Mammary epithelial cell (primary cell): ENCODE measurements at places on chromosomes 3 and 15. TPM values are rescaled to one million over a fixed set of nuclear protein-coding genes. Genes with fewer than 3 reads are reported as not detected.

- DNase-seq: no peak
Observed at GRCh38 chr3:23217872-23218554, 14.9 kb downstream of the UBE2E2 start.

GRCh38 chr15:80156176-80156720 lies 3.4 kb downstream of the FAH start:
- DNase-seq: no peak

GRCh38 chr3:48588230-48588629 lies 6.9 kb downstream of the COL7A1 start:
- DNase-seq: no peak

DNA sequence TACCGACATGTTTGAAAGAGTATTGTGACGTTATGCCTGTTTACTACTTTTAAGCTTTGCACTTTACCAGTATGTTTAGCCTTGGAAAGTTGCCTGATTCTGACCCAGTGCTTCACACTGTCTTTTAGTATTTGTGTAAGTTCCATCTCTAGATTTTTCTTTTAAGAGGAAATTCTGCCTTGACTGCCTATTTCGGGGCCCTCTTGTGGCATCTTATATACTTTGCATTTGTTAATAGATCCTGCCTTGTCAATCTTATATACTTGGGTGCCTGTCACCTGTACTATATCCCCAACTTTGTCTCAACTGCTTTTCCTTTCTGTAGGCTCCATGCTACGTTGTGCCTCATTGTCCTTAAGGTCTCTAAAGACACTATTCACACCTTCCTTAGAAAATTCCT lies 244.6 kb downstream of the STXBP5L start:
- peak; percentile 4 for DNase-seq

DNA sequence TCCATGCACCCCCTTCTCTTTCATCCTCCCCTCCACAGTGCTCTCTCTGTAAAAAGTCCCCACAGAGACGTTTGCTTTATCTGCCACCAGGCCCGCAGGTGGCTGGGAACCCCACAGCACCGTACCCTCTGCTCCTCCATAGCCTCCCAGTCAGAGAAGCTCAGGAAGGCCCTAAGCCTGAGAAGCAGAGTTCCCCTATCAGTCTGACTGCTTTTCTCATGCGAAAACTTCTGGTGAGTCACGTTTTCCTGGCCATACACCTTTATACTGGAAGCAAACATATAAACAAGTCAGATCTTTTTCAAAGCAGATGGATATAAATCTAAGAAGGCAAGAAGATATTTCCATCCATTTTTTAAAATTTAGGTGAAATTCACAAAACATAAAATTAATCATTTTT lies 51.5 kb upstream of the MEF2A start:
- DNase-seq: no peak

GRCh38 chr3:159765030-159765859 lies 223.4 kb upstream of the IL12A start:
- peak; percentile 98 for DNase-seq

DNA sequence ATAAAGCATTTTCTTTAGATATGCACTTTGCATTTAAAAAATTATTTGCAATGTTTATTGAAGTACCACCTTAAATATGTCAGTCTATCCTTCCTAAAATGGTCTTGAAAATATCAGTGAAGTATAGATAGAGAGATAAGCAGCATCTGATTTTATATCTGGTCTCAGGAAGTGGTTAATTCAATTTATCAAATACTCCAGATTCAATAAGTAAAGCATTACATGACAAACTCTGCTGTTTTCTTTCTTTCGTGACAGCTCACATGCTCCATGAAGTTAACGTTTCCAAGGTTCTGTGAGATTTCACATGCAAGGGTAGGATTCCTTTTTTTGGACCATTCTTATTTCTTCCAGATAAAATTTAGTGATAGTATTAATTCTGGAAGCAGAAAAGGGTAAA lies 775.4 kb upstream of the ROBO1 start:
- no peak for DNase-seq

DNA sequence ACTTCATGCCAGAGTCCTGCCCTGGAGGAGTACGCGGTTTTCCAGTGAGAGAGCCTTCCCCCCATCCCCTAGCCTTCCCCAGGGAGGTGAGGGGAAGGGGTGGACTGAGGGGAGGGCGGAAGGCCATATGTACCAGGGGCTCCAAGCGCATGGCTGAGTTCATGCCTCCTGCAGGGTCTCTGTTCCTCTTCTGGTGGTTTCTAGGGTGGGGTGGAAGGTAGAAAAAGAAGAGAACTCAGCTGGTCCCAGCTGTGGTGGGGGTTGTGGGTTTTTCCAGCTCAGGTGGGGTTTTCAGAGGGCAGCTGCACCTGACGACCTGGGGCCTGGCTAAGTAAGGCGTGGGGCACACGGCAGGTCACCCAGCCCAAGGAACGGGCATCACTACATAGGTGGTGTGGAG lies 10.7 kb upstream of the IQSEC1 start:
- DNase-seq: no peak

- DNase-seq: no peak
Observed at GRCh38 chr3:14278799-14279625, 100.4 kb downstream of the LSM3 start.

- no peak for DNase-seq
Observed at GRCh38 chr3:62835554-62836236, 39.5 kb downstream of the CADPS start.

The FGD5 gene
- polyA plus RNA-seq: not detected

The CRABP1 gene
- polyA plus RNA-seq: not detected
